NCI-H187 treated with DMSO at 0.1 percent for 48 hours (cell line): ENCODE measurements at places on chromosomes 1 and 21.

GRCh38 chr1:1869469-1869868, 21.4 kb downstream of the GNB1 start:
- no peak for DNase-seq

DNA sequence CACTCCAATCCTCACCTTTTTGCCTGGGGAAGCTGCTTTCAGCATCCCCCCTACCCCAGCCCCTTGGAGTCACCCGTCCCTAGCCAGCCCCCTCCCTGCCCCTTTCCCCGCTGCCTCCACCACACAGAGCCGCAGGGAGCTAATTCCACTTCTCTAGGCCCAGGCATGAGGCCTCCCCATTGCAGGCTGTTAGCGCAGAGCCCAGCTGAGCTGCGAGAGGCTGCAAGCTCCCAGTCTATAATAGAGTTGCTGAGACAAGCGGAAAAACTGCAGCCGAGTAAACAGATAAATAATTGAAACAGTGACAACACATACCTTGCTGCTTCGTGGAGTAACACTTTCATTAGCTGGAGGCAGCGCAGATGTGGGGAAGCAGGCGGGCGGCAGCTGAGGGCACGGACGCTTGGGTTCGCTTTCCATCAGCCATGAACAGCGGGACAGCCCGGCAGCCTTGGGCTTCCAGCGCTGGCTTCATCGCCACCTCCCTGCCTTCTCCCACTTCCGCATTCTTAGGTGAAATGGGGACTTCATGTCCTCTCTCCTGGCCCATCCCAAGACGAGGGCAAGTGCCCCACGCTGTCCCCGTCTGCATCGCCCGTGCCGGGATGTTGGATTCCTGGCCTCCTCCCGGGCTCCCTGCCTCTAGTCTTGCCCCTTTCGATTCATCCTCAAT, 183.3 kb downstream of the IGSF21 start:
- no peak for DNase-seq

DNA sequence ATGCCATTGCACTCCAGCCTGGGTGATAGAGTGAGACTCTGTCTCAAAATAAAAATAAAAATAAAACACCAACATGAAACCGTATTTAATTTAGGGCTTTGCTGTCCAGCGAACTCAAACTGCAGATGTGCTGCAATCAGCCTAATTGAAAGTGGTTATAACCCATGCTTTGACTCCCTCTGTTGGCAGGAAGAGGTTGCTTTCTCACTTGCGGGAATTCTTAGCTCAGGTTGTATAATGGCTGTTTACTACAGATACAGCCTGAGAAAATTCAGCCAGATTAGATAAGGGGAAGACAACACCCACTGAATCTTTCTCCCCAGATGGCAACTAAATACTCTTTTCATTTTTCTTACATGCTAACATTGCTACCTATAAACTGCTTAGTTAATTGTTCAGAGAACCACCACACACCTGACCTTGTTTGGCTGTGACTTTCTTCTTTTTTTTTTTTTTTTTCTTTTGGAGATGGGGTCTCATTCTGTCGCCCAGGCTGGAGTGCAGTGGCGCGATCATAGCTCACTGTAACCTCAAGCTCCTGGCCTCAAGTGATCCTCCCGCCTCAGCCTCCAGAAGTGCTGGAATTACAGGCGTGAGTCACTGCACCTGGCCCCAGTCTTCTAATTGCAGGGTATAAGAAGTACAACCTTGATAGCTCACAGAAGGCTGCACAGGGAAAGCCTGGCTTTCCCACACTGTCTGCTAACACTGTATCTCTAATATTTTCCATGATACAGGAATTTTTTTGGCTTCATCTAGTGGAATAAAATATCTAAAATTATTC, 34.6 kb downstream of the DNTTIP2 start:
- peak; percentile 28 for DNase-seq

DNA sequence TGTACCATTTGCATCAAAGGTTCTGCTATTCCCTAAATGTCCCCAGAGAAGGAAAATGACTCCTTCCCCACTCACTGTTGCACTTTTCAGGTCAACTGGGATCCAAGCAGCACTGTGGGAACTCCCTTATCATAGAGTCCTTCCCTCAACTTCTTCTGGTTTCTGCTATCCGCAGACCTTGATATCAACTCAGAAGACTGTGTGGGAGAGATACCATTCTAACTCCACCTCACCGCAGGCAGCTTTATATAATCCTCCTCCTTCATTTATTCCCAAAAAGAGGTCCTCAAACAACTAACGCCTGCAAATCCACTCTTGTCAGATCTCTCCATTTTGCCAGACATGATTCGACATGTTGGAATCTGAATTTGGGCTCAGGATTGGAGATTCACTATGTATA, 27.3 kb downstream of the LHX9 start:
- no peak for DNase-seq

- DNase-seq = no peak
Measured at GRCh38 chr1:40187399-40187798, 26.2 kb downstream of the RLF start.

DNA sequence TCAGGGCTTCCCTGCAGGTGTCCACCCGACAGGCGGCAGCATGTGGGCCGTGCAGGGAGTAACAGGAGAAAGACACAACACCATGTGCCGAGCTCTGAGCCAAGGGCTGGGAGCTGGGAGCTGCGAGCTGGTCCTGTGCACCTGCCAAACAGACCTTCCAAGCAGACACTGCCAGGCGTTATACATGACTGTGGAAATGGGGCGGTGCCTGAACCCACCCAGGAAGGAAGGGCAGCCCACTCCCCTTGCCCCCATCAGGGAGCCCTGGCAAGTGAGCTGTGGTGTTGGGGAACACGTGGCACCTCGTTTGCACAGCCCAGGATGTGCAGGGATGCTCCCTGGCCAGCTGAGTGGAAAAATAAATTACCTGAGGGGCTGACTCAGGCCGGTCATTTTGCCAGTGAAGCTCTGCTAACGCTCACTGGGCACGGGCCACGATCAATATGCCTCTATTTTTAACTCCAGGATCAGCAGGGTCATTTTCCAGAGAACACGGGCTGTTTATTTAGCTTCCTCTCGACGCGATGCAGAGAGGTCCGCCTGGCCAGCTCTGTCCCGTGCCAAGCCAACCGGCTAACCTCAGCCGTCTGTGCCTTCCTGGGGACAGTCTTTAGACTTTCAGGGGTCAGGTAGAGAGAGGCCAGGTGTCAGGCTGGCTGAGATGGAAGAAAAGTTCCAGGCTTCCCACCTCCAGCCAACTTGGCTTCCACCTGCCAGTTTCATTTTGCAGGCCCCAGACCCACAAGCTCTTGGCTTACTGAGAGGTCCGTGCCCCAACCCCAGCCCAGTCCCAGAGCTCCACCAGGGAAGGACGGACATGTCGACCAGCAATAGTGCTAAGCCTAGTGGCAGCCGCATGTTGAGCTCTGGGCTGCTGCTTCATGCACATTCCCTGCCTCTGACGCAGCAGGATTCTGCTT, 196.7 kb upstream of the VAMP3 start:
- DNase-seq = no peak

DNA sequence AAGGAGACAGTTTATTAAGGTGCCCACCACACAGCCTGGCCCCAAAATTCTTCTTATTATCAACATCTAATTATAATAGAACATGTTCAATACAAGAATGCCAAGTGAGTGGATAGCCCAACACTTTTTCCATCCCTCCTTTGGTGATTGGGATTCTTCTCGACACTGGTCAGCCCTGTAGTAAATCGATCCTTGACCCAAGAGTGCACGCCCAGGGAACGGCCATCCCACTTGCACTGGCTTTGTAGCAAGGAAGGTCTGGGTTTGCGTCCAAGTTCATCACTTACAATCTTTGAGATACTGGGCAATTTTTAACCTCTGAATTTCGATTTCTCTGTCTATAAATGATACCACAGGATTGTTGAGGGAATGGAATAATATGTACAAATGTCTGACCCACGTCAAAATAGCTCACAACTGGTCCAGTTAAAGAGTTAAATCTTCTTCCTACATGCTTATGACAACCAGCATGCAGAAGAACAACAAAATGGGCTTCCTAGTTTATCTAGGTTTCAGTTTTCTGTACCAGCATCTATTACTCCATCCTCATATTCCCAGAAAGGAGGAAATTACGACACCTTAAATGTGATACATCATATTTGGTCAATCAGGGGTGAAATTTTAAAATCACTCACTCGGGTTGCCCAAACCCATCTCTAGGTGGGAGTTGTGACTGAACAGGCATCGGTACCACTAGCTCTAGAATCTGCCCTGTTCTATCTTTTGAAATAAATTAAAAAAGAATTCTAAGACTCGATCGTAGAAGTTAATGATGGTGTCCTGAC, 161.8 kb downstream of the CLIC6 start:
- no peak for DNase-seq

DNA sequence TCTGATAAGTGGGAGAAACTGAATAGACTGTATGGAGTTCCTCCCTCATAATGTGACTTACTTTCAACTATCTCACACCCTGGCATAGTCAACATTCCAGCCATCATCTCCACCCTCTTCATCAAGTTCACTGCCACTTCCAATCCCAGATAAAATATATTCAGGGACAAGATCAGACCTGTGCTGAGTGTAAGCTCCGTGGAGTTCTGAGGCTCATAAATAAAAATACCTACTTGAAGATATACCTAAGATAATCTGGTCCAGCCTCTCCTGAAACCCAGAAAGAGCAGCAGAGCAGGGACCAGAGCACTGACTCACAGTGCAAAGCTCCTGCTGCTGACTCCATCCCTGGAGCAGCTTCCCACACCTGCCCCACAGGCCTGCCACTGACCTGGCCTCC, 1.7 kb upstream of the LCE7A start:
- no peak for DNase-seq
